H54 (cell line): ENCODE measurements at places on chromosomes 16 and 17.
A peak's percentile ranks its signal among the peaks of the same experiment; 100 is the strongest.

- no peak for DNase-seq
Measured at GRCh38 chr16:69397821-69398521, 12.2 kb upstream of the TERF2 start.

- no peak for DNase-seq
Measured at GRCh38 chr16:5186381-5186903, 88.8 kb upstream of the EEF2KMT start.

DNA sequence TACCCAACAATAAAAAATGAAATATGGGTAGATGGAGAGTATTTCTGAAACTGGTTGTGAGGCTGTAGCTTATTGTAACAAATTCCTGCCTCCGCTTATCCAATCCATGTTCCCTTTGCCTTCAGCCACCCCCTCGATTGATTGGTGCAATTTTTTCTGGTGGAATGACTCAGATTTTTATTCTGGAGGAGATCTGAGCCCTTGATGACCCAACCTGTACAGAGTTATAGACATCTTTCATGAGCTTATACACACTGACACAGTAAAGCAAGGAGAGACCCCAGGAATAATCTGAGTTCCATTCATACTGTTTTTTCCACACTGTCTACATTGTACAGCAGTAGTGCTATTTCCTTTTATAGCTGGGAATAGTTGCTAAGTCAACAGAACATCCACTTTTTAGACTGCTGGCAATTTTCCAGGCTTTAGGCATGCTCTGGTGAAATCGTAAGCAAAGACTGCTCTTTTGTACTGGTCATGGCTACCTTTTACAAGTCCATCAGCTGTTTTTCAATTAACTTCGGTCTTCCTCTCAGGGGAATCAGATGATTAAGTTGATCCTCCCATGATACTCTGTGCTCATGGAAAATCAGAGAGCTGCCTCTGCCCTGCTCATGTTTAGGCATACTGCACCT is 30.1 kb downstream of the CCL4 start:
- no peak for DNase-seq

DNA sequence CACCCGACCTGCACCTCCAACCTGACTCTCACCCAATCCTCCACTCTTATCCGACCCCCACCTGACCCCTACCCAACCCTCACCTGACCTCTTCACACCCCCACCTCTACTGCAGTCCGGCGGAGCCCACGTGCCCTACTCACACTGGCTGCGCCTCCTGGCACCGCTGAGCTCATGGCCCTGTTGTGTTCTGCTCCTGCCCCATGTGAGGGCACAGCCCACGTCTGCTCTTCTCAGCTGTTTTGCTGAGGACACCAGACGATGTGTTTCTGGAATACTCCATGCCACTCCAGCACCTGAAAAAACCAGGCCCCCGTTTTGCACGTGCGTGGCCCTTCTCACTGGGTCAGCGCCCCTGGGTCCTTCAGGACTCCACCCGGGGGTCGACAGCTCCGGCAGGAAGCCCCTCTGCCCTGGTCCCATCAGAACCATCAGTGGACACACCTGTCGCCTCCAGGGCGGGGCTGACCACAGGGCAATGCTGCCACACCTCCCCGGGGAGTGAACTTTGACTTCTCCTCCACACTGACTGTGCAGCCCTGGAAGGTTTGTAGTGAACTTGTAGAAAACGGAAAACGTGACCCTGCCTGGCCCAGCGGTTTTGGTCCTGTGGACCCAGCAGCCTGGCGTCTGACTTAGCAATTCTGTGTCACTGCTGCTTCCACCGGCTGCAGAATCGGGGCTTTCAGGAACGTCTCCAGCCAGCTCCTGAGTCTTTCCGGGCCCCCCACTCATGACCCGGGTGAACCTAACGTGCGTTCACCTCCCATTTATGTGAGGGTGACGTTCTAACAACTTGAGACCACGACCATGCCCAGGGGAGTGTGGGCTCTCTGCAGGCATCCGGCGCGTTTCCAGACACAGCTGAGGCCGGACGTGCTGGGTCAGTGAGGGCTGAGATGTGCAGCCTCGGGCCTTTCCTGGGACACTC is 5.7 kb upstream of the RAB40B start:
- DNase-seq: no peak

DNA sequence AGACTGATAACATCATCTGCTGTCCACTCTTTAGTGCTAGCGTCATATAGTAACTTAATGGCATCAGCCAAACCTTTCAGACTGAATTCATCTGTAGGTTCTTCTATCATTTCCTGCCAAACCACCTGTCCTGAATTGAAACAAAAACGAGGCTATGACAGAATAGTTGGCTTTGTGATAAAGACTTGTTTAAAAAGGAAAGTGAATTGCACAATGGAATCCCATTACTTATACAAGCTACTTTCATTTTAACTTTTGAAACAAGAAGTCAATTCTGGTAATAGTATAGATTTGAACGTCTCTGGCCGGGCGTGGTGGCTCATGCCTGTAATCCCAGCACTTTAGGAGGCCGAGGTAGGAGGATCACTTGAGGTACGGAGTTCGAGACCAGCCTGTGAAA is 18.2 kb downstream of the LASP1NB start:
- DNase-seq: no peak

DNA sequence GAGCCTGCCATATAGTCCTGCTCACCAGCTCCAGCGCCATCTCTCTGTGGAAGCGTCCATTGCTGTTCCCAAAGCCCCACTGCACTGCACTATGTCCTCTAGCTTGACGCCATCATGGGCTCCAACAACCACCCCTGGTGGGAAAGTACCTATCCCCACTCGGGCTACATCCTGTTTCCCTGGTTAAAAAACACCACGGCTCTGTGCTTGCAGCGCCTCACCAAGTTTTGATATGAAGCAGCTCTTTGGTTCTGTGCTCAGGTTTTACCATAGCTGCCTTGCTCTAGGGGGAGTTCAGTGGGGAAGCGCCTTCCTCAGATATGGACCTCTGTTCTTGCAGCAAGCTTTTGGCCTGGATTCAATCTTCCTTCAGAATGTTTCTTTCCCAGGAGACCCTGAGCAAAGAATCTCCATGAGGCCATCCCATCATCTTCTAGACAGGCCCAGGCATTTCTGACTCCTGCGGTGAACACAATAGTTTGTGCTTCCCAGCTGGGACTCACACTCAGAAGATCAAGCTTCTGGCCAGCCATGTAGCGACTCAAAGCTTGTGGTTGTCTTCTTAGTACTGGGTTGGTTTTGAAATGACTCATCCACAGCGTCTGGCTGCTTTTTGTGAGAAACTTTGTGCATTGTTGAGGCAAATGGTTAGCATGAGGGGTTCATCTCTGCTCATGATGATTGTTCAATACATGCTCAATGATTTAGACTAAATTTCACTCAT is 39.5 kb downstream of the DYNLRB2 start:
- DNase-seq: no peak

GRCh38 chr17:73071066-73071999 is 21.2 kb downstream of the SLC39A11 start:
- no peak for DNase-seq

DNA sequence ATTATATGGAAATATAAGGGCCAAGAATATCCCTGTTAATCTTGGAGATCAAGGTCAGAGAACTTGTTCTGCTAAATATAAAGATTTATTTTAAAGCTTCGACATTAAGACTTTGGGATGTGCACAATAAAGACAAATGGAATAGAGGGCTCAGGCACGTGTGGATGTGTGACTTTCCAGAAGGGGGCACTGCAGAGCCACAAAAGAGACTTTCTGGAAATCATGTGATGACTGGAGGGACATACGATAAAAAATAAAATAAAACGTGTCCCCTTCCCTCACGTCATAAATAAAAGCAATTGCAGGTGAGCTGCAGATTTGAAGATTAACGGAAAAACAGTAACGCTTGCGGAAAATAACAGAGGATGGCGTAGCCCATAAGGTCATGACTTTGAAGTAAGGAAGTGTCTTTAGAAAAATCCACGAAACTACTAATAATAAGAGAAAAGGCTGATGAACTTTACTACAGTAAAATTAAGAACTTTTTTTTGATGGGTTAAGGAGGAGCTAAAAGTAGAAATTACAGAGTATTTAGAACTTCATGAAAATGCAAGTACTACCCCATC is 9.4 kb upstream of the ENGASE start:
- DNase-seq: no peak

- DNase-seq: no peak
Measured at GRCh38 chr16:56977216-56977615, 12.1 kb upstream of the NLRC5 start.

GRCh38 chr16:64092271-64092670 is 1029.6 kb downstream of the CDH11 start:
- no peak for DNase-seq

DNA sequence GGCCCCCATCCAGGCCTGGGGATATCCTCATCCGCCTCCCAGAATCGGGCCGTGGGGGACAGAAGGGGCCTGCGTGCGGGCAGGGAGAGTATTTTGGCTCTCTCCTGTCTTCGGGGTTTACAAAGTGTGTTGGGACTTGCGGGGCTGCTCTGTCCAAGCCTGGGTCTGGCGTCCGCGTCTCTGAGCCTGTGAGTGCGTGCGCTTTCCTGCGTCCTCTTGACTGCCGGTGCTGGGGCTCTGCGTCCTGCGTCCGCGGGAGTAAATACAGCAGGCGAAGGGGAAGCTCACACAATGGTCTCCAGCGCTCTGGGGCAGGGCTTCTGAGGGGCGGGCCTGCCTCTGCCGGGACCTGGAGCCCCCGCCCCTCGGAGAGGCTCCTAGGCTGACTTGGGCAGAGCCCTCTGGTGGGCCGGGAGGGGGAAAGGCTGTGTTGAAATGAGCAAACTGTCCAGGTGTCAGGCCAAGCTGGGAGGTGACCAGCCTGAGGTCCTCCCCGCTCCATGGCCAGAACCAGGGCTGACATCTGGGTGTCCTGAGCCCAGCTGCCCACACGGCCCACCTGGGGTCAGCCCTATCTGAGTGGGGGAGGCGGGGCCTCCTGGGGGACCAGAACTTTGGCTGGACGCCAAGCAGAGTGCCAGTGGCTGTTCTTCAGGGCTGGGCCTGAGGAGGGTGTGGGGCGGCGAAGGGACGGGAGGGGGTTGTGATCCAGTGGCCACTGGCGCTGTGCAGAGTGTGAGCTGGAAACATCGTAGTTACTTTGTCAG is 233.6 kb downstream of the SEC14L1 start:
- no peak for DNase-seq

GRCh38 chr16:56281249-56281805 is 90.0 kb downstream of the GNAO1 start:
- DNase-seq: no peak

DNA sequence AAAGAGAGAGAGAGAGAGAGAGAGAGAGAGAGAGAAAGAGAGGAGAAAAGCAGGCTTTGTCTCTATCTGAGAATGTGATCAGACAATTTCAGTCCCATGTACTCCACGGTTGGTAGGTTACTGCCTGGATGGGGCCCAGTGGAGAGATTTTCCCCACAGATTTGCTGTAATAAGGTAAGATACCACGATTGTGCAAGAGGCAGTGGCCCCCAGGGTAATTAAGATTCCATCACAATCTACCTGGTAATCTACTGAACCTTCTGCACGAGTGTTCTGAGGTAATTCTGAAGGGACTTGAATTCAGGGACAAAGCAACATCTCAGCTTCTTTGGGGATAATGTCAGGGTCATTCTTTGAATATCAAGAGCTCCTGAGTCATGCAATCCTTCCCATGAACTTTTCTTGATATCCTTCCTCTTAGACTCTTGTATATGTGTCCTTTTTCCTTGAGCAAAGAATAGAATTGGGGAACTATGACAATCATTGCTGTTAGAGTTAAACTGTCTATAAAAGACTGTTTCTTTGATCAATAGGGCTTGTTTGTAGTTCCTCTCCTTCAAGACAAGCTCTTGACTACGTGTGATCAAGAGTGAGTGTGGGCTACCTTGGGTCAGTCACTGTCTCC is 306.6 kb downstream of the MAF start:
- no peak for DNase-seq

- DNase-seq: peak; percentile 91
Measured at GRCh38 chr16:68490829-68491575, 42.7 kb upstream of the SMPD3 start.
